ENCODE measurements at places on chromosomes 7 and 10.

- no peak for DNase-seq
Measured at GRCh38 chr7:26580064-26580591, 284.3 kb downstream of the SKAP2 start.

- DNase-seq = no peak
Measured at GRCh38 chr10:50610368-50610767, 13.4 kb downstream of the SGMS1 start.

- no peak for DNase-seq
Measured at GRCh38 chr10:110566472-110567200, 859 bp upstream of the SMC3 start.

GRCh38 chr7:102117743-102118142, 168.9 kb upstream of the SH2B2 start:
- no peak for DNase-seq

DNA sequence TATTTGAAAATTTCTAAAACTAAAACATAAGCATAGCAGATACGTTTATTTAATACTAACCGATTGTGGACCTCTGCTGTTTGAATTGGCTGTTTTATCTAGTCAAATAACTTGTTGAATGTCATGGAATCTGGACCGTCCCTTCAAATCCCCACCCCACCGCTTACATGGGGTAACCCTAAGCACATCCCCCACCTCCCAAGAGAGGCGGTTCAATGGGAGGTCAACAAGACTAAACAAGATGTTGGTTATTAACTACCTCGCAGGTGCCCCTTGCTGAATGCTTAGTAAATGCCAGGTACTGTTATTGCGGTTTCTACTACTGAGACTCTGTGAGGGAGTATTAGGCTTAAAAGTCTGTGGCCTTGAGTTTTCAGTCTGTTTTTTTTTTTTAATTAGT, 70.9 kb downstream of the DAGLB start:
- DNase-seq = no peak

- peak; percentile 48 for DNase-seq
Measured at GRCh38 chr10:79442171-79443040, 3.0 kb downstream of the ZCCHC24 start.

DNA sequence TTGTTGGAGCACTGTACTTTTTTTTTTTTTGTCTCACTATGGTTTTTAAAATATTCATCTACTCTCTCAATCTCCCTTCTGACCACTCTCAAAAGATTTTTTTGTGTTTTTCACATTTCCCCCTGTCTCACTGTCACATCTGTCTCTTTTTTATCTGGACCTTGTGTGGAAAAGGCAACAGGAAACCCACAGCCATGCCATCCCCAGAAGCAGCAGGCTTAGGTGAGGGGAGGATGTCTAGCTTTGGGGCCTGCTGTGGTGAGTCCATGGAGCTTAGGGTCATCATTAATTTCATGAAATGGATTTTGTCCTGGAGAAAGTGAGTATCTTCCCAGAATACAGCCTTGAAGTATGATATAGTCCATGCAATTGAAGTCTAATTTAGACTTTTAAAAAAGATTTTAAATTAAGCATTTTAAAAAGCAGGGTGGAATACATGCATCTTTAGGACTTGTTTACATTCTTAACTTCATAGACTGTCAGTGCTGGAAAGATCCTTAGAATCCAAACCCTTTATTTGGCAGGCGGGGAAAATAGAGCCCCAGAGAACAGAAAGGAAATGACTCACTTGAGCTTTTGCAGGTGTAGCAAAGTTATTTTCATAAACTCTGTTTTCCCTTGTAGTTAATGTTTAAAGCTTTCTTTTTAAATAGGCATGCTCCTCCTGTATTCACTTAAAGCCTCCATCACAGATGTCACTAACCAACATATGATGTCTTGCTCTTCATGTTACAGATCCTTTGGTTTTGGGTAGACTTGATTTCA, 25.1 kb downstream of the MINDY4 start:
- no peak for DNase-seq

Measured in suprapubic skin (tissue), 4 donors.